ENCODE measurements at places on chromosomes 16 and 17.

- peak; percentile 86 for DNase-seq
Observed at GRCh38 chr17:19867079-19867328, 732 bp downstream of the ULK2 start.

GRCh38 chr16:88975511-88976061, 1.4 kb downstream of the CBFA2T3 start:
- peak; percentile 54 for DNase-seq

DNA sequence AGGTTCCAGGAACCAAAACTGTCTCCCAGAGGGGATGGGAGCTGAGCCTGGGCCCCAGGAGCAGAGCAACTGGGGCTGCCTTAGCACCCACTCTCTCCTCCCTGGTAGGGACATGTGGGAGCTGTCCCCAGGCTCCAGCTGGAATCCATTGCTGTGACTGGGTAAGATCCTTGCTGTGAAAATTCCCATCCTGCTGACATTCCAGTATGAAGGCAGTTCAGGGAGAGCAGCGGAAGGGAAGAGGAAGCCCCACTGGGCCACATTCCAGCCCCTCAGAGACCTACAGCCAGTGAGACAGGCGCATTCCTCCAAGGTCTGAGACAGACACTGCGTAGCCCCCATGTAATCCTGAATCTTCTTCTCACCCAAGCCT, 24.2 kb downstream of the MYO18A start:
- no peak for DNase-seq

DNA sequence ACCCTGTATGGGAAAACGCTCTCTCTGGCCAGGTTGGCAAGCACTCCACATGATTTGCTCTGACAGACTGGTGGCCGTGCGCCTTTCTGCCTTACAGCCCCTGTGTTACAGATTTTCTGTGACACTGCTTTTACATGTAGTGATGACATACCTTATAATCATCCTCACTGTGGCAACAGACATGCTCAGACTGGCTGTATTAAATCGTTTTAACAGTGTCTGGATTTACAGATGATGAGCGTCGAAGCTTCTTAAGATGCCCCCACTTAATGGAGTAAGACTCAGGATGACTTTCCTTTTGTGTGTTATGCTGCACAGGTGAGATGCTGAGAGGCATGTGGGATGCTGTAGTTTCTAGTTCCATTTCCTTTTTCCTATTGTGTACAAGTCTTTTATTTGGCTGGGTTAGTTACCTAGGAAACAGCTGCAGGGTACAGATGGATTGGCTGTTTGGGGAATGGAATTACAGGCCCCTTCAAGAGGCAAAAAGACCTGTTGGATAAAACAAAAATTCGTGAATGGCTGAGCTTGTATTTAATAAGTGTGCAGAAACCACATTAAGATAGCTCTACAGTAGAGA, 20.9 kb upstream of the VWA3A start:
- no peak for DNase-seq

- DNase-seq, result no peak
Observed at GRCh38 chr17:50174444-50174843, 8.6 kb downstream of the SGCA start.

DNA sequence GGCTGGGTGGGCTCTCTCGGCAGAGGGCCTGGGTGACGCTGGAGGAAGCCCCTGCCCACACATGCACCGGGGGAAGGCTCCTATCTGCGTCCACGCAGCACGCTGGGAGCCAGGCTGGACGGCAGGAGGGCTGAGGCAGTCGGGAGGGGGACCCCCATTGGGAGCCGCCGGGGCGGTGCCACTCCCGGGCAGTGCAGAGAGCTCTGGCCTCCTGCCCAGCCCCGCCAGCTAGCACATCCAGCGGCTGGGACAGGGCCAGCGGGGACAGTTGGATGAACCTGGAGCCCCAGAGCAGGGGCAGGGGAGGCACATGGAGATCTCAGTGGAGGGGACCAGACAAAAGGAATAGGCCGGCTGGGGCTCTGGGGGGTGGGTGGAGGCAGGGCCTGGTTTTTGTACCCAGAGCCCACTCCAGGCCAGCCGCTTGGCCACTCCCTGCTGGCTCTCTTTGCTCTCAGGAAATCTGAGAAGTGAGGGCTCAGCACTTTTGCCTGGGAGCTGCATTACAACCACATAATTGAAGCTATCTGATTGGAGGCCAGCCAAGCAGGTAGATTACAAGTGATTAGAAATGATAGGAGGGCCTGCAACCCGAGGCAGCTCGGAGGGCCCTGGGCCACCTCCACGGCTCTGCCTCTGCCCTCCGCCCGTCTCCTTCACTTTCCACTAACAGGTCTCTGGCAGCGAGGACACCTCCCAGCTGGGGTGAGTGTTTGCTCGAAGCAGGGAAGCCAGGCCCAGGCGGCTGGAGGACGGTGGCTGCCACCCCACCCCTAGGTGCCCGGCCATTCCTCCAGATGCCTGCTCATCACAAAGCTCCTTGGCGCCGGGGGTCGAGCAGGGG, 40.1 kb downstream of the ENGASE start:
- no peak for DNase-seq

GRCh38 chr16:49701789-49702494, 154.0 kb downstream of the ZNF423 start:
- no peak for DNase-seq

GRCh38 chr17:45129426-45129939, 2.8 kb downstream of the PLCD3 start:
- no peak for DNase-seq

DNA sequence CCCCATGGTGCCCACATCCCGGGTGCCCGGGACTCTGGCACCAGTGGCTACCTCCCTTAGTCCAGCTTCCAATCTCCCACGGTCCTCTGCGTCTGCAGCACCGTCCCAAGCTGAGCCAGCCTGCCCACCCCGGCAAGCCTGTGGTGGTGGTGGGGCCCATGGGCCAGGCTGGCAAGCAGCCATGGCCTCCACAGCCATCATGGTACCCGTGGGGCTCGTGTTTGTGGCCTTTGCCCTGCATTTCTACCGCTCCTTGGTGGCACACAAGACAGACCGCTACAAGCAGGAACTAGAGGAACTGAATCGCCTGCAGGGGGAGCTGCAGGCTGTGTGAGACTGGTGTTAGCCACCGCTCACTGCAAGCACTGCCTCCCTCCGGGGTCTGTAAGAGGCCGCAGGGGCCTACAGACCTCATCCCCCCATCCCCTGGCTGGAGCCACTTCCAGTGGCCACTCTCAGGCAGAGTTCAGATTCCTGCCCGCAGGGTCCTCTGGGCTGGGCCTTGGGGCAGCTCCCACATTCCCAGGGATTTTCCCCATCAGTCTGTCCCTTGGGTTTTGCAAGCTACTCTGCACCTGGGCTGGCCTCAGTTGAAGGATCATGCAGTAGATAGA, 3.9 kb upstream of the SETD1A start:
- peak; percentile 93 for DNase-seq

Measured in hematopoietic multipotent progenitor cell treated with erythropoietin and hydrocortisone succinate and interleukin-3 and kit ligand, for 4 days (in vitro differentiated cells).